ENCODE measurements at places on chromosomes 1 and 21. TPM values are rescaled to one million over a fixed set of nuclear protein-coding genes. Genes with fewer than 3 reads are reported as not detected.

DNA sequence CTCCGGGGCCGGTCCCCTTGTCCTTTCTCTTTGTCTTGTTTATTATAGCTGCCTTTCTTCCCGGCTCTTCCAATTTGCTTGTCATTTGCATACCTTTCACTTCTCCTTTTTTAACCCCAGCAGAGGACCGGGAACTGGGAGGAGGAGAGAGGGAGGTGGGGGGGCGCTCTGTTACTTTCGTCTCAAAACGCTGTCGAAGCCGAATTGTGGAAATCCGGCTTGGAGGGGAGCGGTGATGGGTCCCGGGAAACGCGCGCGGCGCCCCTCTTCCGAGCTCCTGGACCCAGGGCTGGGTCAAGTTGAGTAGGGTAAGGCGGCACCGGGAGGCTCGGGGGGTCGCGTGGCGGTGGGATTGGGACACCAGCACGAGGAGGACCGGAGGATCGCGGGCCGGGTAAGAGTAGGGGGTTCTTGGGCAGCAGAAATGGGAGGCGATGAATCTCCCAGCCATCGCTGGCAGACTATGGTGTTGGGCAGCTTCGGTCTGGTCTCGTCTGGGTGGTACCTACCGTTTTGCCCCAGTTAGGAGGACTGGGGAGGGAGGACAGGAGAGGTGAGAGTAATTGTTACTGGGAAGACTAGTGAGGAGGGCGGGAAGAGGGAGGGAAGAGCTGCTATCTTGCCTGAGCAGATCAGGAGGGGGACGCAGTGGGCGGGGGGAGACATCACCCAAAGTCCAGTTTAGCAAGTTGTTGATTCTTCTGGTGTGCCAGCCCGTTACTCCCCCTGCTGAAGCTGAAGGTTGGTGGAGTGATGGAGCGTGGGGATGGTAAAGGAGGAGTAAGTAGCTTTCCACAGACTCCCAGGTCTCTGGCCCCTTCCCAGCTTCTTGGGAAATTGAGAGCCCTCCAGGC, 1.5 kb downstream of the PROX1 start:
- no peak for DNase-seq

The PTAFR gene
- 9.9 TPM for total RNA-seq

The MAP10 gene
- 4.0 TPM for total RNA-seq

The S100A7A gene
- total RNA-seq = not detected

- DNase-seq = no peak
These were observed 10.6 kb upstream of the CAPZB start for GRCh38 chr1:19495799-19496526.

The CELA3B gene
- not detected for total RNA-seq
